GM12878 (cell line): ENCODE measurements at places on chromosomes 1 and 21. TPM values are rescaled to one million over a fixed set of nuclear protein-coding genes. Genes with fewer than 3 reads are reported as not detected.

DNA sequence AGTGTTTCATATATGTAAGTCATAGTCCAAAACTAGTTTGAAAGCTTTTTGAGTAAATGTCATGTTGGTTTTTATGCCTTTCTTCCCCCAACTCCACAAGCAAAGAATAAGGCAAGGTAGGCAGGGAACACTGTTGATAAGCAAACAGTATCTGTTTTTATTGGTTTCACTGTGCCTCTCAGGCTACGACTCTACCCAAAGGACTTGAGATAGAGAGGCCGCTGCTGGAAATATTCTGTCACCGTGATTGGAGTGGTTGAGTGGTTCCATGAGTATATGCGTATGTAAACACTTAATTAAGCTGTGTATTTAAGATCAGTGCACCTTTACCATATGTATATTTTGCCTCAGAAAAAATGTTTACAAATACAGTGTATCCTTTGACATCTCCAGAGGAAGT lies 138.1 kb upstream of the KIF26B start:
- DNase-seq = no peak

DNA sequence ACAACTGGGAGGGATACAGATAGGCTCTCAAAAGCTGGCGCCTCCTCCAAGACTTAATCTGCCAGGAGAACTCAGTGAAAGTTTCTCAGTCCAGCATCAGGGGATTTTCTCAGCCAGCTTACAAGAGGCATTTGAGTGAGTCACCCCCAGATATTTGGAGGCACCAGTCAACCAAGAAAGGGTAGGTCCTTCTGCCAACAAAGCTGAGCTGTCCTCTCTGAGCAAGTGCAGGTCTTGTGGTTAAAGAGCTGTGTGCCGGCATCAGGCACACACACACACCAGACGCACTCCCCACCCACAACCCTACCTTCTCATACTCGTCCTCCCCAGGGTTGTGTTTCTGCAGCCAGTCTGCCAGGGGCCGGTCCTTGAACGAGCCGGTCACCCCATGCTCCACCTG lies 27.0 kb upstream of the PPP1R15B start:
- no peak for DNase-seq

DNA sequence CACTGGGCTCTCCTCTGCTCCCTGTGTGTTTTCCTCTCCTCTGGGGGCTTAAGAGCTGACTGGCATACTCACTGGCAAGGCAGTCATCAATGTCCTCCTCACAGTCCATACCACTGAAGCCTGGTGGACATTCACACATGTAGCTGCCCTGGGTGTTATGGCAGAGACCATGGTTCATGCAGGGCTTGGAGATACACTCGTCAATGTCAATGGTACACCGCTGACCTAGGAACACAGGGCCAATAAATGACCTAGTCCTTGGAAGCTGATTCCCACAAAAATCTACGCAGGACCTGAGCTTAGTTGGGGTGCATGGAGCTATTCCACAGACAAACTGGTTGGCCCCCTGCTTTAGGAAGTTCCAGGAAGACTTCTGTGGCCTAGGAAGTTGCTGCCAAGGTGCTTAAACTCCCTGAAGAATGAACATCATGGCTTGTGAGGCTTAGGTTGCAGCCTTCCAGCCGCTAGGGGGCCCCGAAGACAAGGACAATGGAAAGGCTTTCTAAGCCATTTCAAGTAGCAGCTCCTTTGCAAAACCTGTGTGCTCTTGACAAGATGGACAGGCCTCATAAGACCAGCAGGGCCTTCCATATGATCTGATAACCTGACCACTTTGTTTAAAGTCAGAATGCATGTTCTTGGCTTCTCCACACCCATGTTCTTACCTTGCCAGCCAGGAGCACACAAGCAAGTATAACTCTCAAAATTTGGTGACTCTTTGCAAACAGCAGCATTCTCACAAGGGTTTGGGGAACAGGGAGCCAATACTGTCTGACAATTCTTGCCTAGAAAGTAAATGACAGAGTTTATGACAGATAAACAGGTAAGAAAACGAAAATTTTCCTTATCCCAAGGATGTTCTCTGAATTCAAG lies 52.3 kb upstream of the ADAM30 start:
- peak; percentile 15 for DNase-seq

DNA sequence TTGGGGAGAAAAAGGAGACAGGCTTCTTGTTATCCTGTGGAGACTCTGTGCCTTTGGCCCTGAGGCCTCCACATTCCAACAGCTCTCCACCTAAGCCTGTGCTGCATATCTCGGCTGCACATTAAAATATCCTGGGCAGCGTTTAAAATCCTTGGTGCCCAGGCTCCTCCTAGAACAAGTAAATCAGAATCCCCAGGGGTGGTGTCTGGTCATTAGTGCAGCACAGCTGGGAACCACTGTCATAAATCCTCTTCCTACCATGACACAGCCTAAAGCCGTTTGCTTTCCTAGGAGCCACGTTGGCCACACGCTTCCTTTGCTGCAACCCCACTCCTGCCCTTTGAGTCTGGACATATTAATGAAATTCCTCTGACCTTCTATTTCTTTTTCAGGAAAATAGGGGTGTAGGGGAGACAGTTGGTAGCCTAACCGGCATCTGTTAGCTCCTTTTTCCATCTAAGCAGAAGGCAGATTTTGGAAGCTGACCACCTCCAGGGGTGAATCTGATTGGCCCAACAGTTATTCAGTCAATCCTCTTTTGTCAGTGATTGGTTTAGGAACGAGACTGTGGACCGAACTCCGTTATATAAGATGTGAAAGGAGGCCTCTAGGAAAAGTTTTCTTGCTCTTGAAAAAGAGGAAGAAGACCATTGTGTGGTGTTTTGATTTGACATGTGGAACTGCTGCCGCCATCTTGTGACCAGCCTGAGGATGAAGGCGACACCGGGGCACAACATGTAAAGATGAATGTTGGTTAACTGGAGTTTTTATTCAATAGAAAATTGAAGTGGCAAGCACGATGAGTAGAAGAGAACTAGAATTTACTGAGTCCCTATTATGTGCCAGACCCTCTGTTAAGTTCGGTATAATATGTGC lies 41.9 kb downstream of the JUN start:
- DNase-seq = no peak

GRCh38 chr1:168116327-168116799 lies 20.4 kb downstream of the GPR161 start:
- DNase-seq = no peak

GRCh38 chr1:98196012-98196411 lies 275.2 kb upstream of the DPYD start:
- no peak for DNase-seq

DNA sequence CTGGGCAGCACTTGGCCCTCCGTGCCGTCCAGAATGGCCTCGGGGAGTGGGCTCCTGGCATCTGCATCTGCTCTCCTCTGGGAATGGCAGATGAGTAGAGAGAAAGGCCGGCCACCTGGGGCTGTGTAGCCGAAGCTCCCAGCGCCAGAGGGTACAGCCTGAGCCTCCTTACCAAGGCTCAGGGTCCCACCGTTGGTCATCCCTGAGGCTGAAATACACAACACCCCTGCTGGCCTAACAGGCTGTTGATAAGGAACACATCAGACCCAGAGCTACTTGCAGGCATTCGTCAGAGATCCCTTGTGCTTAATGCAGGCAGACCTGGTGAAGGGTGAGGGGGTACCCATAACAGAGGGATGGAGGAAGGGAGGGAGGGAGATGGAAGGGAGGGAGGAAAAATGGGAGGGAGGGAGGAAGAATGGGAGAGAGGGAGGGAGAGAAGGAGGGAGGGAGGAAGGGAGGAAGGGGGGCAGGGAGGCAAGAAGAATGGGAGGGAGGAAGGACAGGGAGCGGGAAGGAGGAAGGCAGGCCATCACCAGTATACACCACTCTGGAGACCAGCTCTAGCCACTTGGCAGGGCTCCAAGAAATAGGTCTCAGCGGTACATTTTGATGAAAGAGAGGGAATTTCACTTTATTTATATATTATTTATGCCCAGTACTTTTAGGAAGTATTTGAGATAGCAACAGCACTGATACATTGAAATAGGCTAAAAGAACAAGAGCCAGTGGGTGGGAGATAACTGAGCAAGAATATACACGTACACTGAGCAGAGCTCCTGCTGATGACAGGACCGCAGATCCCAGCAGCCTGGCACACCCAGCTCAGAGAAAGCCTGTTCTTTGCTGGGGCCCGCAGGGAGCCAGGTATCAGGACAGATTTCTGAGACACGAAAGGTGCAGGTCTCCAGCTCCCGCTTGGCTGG lies 315.0 kb upstream of the VAMP3 start:
- no peak for DNase-seq

- no peak for DNase-seq
Observed at GRCh38 chr1:15275921-15276683, 29.1 kb downstream of the FHAD1 start.

- no peak for DNase-seq
Observed at GRCh38 chr1:25544819-25545218, 1.4 kb downstream of the LDLRAP1 start.

- no peak for DNase-seq
Observed at GRCh38 chr1:17668624-17669175, 86.4 kb upstream of the ACTL8 start.

DNA sequence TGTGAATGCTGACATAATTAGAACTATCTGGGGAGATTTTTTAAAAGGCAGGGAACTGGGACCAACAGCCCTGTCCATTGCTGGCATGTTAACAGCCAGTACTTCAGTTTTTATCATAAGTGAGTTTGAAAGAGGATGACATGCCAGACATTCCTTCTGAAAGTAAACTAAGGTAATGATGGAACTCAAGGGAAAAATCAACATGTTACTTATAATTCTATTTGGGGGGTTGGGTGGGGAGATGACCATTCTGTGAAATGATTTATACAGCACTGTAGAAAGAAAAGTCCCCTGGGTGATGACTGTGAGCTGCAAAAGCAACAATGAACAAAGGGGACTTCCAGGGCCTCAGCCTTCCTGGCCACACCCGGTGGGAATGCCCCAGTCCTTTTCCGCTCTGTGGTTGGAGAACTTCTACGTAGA lies 5.4 kb upstream of the LAMC2 start:
- DNase-seq = peak; percentile 57

GRCh38 chr21:46159841-46160656 lies 4.7 kb upstream of the FTCD start:
- DNase-seq = no peak

GRCh38 chr1:47651311-47652089 lies 213.7 kb downstream of the FOXD2 start:
- no peak for DNase-seq

DNA sequence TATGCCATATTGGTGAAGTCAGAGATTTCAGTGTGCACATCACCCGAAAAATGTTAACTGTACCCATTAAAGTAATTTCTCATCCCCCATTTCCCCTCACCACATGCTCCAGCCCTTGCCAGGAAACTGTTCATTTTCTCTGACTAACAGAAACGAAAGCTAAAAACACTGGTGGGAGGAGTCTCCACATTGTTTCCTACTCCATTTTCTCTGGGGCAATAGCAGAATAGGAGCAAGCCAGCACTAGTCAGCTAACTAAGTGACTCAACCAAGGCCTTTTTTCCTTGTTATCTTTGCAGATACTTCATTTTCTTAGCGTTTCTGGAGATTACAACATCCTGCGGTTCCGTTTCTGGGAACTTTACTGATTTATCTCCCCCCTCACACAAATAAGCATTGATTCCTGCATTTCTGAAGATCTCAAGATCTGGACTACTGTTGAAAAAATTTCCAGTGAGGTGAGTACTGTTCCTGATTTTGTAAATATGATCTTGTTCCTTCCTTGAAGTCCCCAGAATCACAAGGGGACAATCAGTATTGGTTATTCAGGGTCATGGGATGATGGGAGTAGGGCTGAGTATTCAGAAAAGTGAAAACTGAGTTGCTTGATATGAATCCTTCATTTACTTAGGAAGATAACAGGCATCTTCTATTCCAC lies at the start of gene IFI16:
IFI16 (plus strand) TSS at position 204 of the 658 bp plus-strand sequence. CDS start 4,774 bp downstream, outside the sequence.
- peak; percentile 87 for DNase-seq

DNA sequence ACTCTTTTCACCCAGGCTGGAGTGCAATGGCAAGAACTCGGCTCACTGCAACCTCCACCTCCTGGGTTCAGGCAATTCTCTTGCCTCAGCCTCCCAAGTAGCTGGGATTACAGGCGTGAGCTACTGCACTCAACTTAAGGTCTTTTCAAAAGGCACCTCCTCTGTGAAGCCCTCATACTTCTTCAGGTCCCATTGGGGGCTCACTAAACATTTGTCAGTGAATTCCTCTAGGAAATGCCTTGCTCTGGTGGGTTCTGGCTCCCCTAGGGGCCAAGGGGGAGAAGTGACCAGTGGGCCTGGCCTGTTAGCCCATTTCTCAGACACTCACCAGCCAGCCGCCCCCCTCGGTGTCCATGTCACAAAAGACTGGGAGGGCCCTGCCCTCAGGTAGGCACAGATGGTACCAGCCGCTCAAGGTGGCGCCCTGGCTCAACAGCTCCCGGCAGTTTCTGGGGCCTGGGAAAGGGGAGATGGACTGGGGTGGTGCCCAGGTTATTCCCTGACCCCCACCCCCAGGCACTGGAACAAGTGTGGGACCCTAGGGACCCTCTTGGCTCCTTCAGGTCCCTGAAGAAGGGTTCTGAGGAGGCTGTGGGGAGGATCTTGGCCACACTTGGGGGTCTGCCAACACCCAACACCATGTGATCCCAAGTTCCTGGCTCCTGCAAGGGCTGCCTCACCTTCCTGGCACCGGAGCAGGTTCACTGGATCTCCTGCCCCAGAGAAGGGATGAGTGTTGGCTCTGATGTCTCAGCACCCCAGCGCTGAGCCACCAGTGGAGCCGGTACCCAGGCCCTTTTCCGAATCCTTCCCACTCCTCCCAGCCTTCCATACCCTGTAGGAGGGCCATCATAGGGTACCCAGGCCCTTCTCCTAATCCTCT lies 1.6 kb downstream of the FCN3 start:
- DNase-seq = no peak

GRCh38 chr1:98053471-98054366 lies 132.9 kb upstream of the DPYD start:
- DNase-seq = no peak

DNA sequence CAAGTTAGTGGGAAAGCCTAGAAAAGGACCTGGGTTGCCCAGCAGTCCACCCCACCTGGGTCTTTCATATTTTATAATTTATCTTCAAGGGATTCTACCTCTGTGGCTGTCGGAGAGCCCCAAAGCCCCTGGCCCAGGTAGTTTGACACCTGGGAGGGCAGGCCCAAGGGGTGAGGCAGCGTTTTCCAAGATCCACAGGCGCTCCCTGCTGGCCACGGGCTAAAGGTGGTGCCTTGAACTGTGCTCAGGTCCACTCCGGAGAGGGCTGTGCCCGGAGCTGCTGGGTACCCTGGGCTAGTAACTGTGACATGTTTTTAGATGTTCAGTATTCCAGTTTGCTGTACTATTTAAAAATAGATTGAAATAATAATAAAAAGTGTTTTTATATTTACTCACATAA lies 37.2 kb upstream of the CRNN start:
- no peak for DNase-seq

- no peak for DNase-seq
Observed at GRCh38 chr1:205656236-205656635, 24.1 kb downstream of the SLC45A3 start.

Gene PPIAL4G
- polyA plus RNA-seq = not detected in 2 replicates

Gene SLC30A2
- polyA plus RNA-seq = not detected in 2 replicates

Gene PAQR7
- 1.9 TPM in 2 replicates for polyA plus RNA-seq

Gene SLC9A1
- 7.4 and 7.6 TPM in 2 replicates for polyA plus RNA-seq

Gene MSH4
- 0.04 TPM in 1 of 2 replicates, not detected in the other for polyA plus RNA-seq

Gene TMPRSS2
- not detected in 2 replicates for polyA plus RNA-seq

Gene ADGRL2
- polyA plus RNA-seq = 0.15 and 0.53 TPM in 2 replicates

Gene FCRL2
- polyA plus RNA-seq = 0.07 TPM in 1 of 2 replicates, not detected in the other

Gene PLA2G2A
- polyA plus RNA-seq = not detected in 2 replicates

Gene TMEM269
- 0.09 TPM in 1 of 2 replicates, not detected in the other for polyA plus RNA-seq

Gene MAEL
- 0.31 and 0.34 TPM in 2 replicates for polyA plus RNA-seq

Gene CAPN9
- not detected in 2 replicates for polyA plus RNA-seq

Gene HSF2BP
- polyA plus RNA-seq = 0.11 and 0.32 TPM in 2 replicates
